Motor neuron (in vitro differentiated cells): ENCODE measurements at places on chromosomes 7 and 10.

DNA sequence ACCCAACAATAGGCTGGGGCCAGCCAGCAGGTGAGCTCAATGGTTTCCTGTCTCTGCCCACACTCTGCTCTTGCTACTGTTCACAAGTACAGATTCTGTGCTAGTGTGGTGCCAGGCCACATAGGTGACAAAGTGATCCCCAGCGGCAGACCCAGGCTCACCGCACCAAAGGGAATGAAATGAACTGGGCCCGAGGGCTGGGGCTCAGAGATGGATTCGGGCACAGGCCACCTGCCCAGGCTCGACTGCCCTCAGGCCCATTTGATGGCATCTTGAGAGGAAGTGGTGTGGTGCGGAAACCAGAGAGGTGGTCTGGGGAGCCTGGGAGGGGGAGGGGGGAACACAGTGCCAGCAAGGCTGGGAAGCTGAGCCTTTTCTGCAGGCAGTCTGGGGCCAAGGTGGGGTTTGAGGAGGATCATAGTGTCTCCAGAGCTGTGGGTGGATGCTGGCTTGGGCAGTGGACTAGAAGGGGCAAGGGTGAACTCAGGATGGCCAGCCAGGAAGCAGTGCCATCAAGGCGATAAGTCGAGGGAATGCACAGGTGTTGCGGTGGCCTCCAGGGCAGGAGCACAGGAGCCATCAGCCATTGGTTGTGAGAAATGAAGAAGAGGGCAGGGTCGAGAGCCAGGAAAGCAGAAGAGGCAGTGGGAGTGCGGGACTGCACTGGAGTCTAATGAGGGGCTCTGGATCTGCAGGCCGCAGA, 85.2 kb downstream of the ARHGAP22 start:
- no peak for ATAC-seq

GRCh38 chr7:1108264-1108920, 20.5 kb downstream of the GPER1 start:
- ATAC-seq = no peak

DNA sequence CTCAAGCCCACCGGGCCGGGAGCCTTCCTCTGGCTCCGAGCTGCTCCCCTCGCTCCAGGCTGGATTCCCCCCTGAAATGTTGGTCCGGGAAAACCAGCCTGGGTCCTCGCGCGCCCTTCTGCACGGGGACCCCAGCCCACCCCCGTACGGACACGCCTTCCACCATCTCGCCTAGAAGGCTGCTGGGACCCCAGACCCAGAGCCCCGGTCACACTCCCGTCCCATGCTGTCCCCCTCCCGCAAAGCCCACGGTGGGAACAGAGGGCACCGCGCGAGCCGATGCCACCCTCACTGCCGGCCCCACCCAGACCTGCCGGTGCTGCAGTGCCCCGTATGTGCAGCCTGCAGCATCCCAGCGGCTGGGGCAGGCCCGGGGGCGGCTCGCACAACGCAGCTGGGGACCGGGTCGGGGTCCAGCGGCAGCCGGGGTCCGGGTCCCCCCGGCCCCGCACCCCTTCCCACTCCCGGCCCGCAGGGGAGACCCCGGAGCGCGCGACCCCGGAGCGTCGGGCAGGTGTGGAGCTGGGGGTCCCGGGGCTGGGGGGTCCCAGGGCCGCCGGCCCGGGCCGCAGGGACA, 871 bp downstream of the SPOCK2 start:
- peak; percentile 32 for ATAC-seq

DNA sequence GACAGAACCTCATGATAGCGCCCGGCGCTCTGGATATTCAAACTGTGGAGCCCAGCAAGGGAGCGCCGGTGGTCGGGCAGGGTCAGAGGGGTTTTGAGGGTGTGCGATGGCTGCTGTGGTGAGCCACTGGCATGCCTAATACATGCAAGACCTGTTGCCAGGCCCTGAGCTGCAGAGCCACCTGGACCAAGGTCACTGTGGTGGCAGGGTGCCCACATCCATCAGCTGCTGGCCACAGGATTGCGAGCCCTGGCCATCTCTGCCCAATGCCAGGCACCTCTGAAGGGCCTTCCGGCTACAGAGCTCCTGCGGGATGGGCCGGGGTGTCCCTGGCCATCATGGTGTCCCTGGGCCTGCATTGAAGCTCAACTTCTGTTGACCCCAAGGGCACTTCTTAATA, 123.0 kb upstream of the TNRC18 start:
- ATAC-seq = no peak

GRCh38 chr7:129925416-129926002, 27.3 kb downstream of the UBE2H start:
- peak; percentile 25 for ATAC-seq

- no peak for ATAC-seq
Observed at GRCh38 chr10:111887266-111887665, 296.3 kb downstream of the GPAM start.

GRCh38 chr10:29955329-29955935, 104.0 kb downstream of the JCAD start:
- peak; percentile 62 for ATAC-seq

- ATAC-seq = no peak
Observed at GRCh38 chr10:35178331-35178730, 51.7 kb downstream of the CREM start.

DNA sequence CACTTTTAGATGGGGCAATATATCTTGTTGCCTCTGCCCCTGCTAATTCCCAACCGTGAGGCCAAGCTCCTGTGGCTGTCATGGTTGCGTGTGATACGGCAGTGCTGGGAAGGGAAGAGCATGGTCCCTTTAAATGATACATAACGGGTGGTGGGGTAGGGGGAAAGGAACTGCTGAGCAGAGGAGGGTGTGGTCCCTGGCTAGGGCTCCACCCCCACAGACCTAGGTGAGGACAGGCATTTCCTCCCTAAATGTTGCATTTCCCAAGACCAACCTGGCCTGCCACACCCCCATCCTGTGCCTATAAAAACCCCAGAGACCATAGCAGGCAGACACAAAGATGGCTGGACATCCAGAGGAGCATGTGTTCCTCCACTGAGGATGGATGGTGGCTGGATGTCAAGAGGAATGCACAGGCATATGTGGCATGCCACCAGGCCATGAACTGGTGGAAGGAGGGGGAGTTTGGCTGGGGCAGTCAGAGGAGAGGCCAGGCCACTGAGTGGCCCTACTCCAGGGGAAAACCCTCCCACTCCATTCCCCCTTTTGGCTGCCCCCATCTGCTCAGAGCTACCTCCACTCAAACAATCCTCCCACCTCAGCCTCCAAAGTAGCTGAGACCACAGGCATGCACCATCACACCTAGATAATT, 104.0 kb downstream of the PLXDC2 start:
- no peak for ATAC-seq
